NAMALWA (cell line): ENCODE measurements at places on chromosomes 7 and 10.

GRCh38 chr10:120415709-120416330, 41.2 kb upstream of the PLPP4 start:
- no peak for DNase-seq

DNA sequence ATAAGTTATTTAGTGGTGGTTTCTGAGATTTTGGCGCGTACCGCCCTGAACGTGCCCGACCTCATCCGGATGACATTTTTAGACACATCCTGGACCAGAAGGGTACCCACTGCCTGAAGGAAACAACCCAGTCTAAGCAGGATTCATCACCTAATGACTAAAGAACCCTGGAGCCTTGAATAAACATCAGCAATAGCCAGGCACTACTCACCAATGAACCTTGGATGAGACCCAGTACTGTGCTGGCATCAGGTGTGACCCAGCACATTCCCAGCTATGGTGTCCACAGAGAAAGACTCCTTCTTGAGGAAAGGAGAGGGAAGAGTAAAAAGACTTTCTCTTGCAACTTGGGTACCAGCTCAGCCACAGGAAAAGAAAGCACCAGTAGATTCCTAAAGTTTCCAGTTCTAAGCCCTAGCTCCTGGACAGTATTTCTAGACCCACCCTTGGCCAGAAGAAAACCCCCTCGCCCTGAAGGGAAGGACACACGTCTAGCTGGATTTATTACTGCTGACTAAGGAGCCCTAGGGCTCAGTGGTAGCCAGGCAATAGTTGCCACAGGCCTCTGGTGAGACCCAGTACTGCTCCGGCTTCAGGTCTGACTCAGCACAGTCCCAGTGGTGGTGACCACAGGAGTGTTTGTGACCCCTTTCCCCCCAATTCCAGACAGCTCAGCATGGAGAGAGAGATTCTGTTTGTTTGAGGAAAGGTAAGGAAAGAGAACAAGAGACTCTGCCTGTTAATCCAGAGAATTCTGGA, 32.5 kb downstream of the ZNF277 start:
- DNase-seq = no peak

GRCh38 chr7:29300649-29301048, 106.1 kb downstream of the CHN2 start:
- no peak for DNase-seq

- peak; percentile 88 for DNase-seq
Observed at GRCh38 chr7:74449809-74450397, 3.8 kb upstream of the GTF2IRD1 start.

- DNase-seq = no peak
Observed at GRCh38 chr10:98374217-98374985, 40.6 kb downstream of the PYROXD2 start.

- DNase-seq = no peak
Observed at GRCh38 chr7:36686499-36686898, 37.8 kb downstream of the AOAH start.

- no peak for DNase-seq
Observed at GRCh38 chr7:7491044-7491443, 44.6 kb downstream of the COL28A1 start.

DNA sequence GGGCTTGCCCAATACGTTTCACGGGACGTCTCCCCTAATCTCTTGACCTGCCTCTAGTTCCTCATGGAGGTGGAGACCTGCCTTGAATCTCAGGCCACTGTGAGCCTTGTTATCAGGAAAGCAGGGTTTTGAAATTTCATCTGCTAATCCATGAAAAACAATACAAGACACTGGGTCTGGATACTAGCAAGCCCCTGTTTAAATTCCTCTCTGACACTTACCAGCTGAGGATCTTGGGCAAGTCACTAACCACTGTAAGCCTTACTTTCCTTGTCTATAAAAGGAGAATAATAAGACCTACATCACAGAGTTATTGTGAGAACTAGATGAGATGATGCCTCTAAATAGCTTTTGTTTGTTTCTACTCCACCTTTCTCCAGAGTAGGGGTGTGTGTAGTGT, 303.6 kb downstream of the FGFR2 start:
- no peak for DNase-seq

- no peak for DNase-seq
Observed at GRCh38 chr7:118072893-118073674, 110.9 kb upstream of the LSM8 start.

GRCh38 chr10:87860156-87860795, 3.1 kb downstream of the KLLN start:
- DNase-seq = peak; percentile 86

GRCh38 chr10:123622381-123622780, 43.8 kb upstream of the GPR26 start:
- DNase-seq = no peak

DNA sequence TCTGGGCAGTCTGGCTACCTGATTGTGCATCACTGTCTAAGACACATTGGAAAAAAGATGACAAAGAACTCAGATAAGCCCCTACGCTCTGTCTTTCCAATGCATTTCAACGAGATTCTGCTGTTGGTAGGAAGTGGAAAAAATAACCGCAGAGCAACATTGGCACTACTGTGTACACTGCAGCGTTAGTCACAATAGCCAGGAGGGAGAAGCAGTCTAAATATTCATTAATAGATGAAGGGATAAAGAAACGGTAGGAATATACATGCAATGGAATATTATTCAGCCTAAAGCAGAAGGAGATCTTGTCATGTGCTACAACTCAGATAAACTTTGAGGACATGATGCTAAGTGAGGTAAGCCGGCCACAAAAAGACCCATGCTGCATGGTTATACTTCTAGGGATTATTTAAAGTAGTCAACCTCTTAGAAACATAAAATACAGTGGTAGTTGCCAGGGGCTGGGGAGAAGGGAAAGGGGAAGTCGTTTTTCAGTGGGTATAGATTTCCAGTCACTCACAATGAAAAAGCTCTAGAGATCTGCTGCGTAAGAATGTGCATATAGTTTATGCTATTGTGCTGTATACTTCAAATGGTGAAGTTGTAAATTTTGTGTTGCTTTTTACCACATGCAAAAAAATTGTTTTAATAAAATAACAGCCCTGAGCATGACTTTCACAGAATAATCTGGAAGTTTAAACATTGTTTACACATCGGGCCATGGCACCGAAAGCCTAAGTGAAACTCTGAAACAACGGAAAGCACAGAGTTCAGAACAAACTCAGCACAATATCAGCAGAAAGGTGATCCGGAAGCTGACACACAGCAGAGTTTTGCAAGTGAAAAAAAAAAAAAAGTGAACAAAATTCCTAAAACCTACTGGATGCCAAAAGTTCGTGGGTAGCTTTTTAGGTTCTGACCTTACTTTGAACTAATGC, 40.1 kb downstream of the ELMO1 start:
- DNase-seq = peak; percentile 8

DNA sequence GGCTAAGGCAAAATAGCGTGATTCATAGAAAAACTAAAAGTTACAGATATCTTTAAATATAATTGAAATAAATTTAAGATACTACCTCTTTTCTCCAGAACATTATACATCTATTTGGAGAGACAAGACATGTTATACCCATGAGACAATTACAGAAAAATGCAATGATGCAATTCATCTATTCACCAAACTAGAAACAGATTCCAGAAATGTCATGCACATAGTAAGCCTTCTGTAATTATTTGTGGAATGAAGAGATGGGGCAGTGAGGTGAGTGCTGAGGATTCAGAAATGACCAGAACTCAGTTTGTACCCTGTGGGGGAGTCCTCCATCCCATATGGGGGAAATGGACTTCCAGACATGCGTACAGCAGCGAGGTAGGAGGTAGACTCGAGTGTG, 99.4 kb downstream of the MKX start:
- no peak for DNase-seq

DNA sequence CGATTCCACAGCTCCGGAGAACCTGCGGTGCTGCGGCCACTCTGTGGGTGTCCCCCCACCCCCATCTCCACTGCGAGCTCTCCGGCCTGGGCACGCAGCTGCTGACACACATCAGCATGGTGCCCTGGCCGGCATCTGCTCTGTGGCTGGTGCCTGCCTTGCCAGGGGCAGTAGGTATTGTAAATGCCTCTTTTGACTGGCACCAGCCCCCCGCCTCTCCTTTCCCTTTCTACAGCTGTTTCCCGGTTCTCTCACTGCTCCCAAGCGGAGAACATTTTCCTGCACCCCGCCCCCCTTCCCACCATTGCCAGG, 357.1 kb upstream of the ZNF32 start:
- DNase-seq = no peak

GRCh38 chr7:139328375-139328774, 12.8 kb upstream of the FMC1 start:
- DNase-seq = no peak

DNA sequence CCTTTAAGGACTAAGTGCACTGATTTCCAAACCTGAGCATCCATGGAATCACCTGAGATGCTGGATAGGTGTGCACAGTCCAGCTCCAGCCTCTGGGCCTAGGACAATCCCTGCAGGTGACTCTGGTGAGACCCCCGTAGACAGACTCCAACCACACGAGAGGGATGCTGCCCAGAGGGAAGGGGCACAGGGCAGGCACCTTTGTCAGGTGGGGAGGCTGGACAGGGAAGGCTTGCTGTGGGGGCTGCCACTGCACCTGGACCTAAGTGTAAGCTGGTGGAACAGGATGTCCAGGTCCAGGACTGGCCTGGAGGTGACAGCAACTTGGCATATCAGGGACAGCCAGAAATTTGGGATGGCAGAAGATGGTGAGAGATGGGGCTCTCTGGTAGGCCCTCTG, 45.1 kb upstream of the CTBP2 start:
- DNase-seq = no peak

GRCh38 chr10:6734286-6734685, 154.2 kb upstream of the PRKCQ start:
- DNase-seq = no peak

DNA sequence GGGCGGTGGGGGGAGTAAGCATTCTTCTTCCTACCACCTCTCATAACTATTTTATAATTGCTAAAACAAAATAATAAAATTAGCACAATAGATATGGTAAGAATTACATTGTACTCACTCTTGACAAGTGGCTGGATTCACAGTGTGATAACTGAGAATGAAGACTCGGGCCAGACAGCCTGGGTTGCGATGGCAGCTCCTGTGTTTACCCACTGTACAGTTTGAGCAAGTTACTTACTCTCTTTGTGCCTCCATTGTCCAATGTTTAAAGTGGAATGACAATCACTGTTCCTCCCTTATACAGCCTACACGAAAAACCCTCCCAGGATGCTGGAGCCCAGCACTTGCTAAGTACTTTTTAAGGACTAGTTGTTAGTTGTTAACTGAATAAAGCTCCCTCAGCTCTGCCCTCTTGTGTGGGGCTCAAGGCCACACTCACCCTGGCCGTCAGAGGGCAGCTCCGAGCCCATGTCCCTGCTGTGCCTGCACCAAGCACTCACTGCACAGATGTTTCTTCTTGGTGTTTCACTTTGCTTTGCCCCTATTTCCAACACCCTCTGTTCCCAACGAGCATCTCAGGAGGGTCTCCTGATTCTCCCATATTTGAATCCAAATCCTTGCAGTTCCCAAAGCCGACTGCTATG, 56.4 kb upstream of the NPS start:
- DNase-seq = peak; percentile 16

DNA sequence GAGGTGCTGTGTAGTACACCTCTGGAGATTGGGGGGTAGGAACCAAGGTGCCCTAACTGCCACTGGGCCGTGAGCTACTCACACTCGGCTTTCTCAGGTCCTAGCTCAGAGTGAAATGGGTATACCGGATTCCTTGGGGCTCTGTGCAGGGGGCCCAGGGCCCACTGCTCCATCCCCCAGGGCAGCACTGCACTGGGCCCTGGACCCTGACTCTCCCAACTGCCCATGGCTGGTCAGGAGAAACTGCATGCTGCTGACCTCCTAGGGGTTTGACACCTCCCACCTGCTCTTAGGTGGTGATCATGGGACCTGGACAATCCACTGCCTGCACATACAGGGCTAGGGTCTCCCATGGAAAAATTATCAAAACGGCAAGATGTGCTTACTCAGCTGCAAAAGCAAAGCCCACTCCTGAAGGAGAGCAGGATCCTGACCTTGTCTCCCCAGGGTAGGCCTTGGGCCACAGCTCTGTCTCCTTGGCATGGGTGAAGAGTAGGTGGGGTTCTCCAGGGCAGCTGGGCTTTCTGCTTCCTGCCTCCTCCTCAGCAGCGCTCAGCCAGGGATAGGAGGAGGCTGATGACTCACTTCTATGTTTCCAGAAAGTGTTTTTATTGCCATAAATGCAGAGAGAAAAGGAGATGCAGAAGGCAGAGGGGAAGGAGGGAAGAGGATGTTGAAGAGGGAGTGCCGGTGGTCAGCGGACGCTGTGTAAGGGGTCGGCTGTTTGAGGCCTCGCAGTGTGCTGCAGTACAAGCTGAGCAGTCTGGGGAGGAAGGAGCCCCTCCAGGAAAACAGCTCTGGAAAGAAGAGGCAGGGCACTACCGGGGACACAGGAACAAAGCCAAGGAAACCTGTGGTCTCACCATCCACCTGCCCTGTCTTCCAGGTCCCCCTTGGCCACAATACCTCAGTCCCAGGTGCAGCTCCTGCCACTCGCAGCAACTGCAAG, 107.8 kb downstream of the ARHGAP22 start:
- no peak for DNase-seq

- no peak for DNase-seq
Observed at GRCh38 chr10:103455235-103455634, 3.1 kb upstream of the CALHM2 start.

DNA sequence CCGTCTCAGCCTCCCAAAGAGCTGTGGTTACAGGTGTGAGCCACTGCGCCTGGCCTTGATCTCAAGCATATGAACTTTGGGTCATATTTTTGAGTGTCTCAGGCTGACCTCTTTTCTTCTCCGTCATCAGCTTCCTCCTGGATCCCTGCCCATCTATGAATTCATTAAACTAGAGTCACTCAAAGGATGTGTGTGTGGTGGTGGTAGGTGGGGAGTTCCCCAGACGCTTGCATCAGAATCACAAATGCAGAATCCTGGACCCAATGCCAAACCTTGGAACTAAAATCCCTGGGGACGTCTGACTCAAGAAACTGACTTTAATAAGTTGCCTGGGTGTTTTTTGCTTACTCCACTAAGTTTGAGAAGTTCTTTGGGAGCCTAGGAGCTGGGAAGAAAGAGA, 6.7 kb upstream of the CREB5 start:
- DNase-seq = no peak

- peak; percentile 89 for DNase-seq
Observed at GRCh38 chr7:100629117-100629716, 12.1 kb downstream of the TFR2 start.

- no peak for DNase-seq
Observed at GRCh38 chr7:157022681-157023588, 12.5 kb upstream of the MNX1 start.

DNA sequence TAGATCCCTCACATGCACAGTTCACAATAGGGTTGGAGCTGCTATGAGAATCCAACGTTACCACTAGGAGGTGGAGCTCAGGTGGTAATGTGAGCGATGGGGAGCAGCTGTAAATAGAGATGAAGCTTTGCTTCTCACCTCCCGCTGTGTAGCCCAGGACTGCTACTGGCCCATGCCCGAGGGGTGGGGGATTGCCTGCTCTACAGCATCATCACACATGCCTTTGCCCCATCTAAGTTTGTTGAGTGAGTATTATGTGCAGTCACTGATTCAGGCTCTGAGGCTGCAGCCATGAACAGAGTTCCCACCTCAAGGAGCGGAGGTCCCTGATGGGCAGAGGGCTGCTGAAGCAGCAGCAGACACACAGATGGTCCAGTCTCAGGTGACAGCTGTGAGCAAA, 94.1 kb downstream of the CHST15 start:
- peak; percentile 17 for DNase-seq

- DNase-seq = no peak
Observed at GRCh38 chr10:98316170-98316569, 48.2 kb upstream of the LOXL4 start.

- DNase-seq = peak; percentile 26
Observed at GRCh38 chr7:143884969-143885559, 16.9 kb downstream of the TCAF1 start.

- DNase-seq = no peak
Observed at GRCh38 chr7:20198260-20198659, 18.9 kb downstream of the MACC1 start.

GRCh38 chr7:148108381-148108780, 482.2 kb upstream of the C7orf33 start:
- DNase-seq = no peak
